ENCODE measurements at places on chromosomes 7 and 10.
A peak's percentile ranks its signal among the peaks of the same experiment; 100 is the strongest.

DNA sequence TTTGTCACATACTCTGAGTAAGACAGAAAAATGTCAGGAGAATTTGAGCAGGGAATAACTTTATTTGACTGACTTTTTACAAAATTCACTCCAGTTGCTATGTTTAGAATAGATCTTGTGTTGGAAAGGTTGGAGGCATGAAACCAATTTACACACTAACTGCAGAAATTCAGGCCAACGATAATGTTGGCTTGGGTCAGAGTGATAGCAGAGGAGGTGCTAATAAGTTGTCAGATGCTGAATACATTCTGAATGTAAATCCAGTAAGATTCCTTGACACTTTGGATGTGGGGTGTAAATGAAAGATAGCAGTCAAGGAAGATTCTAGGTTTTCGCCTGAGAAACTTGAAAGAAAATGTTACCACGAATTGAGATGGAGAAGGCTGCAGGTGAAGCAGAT lies 502.5 kb upstream of the GHITM start:
- DNase-seq, result no peak

DNA sequence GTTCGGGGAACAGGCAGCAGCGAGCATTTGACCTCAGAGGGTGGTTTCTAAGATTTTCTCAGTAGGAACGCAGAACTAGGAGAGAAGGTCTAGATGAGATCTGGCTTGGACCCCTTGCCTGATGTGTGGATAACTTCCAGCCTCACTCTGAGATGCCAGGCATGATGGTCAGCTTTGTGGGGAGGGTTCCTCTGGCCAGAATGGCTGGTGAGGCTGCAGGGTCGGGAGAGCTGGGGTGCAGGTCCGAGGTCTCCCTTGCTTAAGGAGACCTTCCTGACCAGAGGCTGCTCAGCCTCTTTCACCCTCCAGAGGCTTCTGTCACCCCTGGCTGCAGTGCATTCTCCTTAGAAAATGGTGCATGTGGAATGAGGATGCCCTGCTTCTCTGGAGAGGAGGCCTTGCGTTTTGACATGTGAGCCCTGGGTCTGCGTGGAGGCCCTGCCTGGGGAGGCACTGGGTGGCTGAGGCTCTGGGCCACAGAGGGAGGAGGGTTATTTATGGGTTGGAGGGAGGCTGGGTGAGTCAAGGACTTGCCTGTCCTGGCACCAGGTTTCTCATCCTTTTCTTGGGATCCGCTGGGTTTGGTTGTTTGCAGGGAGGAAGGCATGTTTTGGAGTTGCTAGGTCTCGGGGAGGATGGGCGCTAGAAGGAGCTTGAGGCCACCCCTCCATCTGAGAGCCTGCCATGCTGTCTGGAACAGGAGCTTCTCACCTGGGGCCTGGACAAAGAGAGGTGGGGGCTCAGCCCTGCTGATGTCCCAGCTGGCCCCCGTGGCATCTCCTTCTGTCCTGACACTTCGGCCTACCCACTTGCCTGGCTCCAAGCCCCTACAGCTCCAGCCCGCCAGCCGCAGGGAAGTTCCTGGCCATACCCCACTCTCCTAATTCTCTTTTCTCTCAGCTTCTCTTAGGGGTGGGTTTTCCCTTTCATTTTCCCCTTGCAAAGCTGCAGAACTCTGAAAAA lies 3.9 kb downstream of the FAM241B start:
- DNase-seq, result no peak

DNA sequence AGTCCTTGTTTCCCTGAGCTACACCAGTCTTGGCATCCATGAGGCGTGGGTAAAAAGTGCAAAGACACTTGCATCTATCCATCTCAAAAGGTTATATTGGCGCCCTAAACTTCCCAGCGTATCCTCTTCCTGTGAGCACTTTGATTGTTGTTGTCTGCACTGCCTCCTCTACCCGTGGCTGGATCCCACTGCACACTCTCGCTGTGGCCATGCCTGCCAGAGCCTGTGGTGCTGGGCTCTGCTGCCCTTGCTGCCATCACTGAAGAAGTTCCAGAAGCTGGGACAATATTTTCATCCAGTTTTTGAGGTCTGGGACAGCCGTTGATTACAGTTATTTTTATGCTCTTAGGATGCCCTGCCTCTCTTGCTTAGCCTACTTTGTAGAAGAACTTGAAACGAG lies 85.3 kb upstream of the PCGF5 start:
- DNase-seq, result no peak

DNA sequence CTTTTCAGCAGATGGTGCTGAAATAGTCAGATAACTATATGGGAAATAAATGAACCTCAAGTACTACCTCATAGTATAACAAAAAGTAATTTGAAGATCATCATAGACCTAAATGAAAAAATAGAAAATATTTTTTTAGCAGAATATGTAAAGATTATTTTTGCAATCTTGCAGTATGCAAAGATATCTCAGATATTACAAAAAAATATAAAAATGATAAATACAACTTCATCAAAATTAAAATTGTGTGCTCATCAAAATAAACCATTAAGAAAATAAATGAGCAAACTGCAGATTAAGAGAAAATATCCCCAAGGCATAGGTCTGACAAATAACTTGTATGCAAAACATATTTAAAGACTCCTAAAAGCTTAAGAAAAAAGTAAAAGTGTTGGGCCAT lies 83.4 kb upstream of the KCND2 start:
- DNase-seq, result no peak

- DNase-seq, result no peak
These were observed 120.7 kb upstream of the ADARB2 start for GRCh38 chr10:1858048-1858447.

DNA sequence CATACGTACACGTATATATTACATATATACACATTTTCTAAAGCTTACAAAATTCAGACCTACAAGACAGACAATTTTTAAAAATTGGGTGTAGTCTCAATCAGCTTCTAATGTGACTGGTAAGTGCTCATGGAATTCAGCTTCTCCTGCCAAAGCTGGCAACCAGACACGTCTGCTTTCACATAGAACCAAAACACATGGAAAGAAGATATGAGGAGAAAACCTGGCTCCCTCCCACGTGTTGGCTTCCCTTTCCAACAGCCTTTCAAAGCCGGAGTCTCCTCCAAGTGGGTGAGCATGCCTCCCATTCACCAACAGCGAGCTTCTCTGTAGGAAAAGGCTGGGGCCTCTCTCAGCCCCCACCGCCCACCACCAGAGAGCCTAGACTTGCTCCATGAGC lies 33.4 kb downstream of the CDCA7L start:
- no peak for DNase-seq

GRCh38 chr10:44636625-44637024 lies 251.7 kb upstream of the CXCL12 start:
- DNase-seq, result no peak

DNA sequence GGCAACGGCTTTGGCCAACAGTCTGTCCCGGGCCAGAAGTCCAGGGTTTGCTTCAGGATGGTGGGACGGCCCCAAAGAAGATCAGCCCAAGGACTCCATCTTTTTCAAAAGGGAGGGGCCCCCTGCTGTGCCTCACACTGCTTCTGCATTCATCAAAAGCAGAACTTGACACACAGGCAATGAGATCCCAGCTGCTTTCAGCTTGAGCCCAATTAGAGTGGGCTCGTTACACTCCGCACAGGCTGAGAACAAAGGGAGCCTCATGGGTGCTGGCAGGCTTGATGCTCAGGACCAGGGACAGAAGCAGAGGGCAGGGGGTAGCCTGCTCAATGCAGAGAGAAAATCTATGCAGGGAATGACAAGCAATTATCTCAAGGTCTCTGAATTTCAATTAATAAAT lies 45.5 kb downstream of the VOPP1 start:
- DNase-seq, result no peak

- DNase-seq, result no peak
These were observed 84.1 kb upstream of the CXCL12 start for GRCh38 chr10:44468965-44469364.

DNA sequence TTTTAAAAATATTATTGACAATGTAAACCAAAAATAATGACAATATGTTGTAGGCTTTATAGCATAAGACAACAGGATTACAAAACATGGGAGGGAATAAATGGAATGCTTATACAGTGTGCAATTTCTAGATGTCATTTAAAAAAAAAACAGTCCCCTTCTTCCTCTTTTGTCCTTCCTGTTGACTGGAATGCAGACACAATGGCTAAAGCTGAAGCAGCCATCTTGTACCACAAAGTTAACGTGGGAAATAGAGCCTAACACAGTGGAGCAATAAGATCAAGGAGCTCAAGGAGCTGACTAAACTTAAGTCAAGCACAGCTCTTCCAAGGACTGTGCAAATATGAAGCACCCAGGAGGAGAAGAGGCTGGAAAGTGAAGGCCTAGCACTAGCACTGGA lies 208.1 kb downstream of the ARHGAP12 start:
- no peak for DNase-seq

GRCh38 chr10:86330778-86331763 lies 35.5 kb downstream of the GRID1 start:
- no peak for DNase-seq

DNA sequence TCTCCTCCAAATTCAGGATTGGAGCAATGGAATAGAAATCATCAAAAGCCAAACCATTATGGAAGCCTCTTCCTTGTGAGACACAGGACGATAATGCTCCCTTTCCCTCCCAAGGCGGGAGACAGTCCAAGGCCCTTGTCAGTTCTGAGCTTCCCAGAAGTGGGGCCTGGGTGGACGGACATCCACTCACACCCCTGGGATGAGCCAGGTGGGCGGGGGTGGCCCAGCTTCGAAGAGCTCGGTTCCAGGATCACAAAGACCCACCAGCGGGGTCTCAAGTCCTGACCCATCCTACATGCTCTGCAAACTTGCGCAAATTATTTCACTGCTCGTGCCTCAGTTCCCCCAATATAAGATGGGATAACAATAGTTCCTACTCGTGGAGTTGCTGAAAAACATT lies 10.1 kb upstream of the FOXL3 start:
- no peak for DNase-seq

DNA sequence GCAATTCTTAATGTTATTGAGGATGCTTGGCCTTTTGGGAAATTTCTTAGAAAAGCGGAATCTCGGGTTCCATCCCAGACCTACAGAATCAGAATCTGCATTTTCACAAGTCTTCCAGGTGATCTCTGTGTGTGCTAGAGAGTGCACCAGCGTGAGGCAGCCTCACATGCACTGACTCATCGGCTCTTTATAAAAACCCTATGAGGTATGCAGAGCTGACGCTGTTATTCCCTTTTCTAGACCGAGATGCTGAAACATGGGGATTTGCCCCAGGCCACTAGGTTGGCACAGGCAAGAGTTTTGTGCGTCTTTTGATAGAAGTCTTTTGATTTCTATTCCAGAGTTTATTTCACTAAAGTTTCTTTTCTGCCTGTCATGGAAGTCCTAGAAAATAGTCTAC lies 61.2 kb downstream of the CDCA7L start:
- DNase-seq, result no peak

GRCh38 chr10:7529638-7530037 lies 118.8 kb upstream of the SFMBT2 start:
- DNase-seq, result no peak

GRCh38 chr7:7921830-7922229 lies 46.8 kb upstream of the GLCCI1 start:
- no peak for DNase-seq

GRCh38 chr10:131776496-131776895 lies 124.3 kb upstream of the PPP2R2D start:
- no peak for DNase-seq

- no peak for DNase-seq
These were observed 17.1 kb downstream of the ZNF485 start for GRCh38 chr10:43623351-43623750.

- DNase-seq, result no peak
These were observed 302.7 kb upstream of the MEOX2 start for GRCh38 chr7:15989194-15989593.

- DNase-seq, result no peak
These were observed 66.9 kb downstream of the GOLGA7B start for GRCh38 chr10:97916586-97916985.

- DNase-seq, result no peak
These were observed 65.1 kb downstream of the CAMK1D start for GRCh38 chr10:12414278-12414989.

- DNase-seq, result no peak
These were observed 3.6 kb downstream of the PCBD1 start for GRCh38 chr10:70884741-70885140.

DNA sequence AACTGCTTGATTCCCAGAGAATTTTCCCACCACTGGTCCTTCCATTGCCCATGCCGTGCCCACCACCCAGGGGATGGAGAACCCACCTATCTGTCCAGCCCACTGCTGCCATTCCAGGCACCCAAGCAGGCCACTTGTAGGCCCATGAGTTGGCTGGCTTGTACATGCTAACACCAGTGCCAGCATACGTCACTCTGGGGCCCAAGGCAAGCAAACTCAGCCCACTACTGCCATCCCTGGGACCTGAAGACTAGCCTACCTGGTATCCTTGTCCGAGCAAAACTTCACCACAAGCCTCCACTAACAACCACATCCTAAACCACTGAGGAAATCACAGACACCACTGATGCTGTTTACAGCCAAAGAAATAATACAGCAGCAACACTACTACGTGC lies 44.7 kb upstream of the CDK6 start:
- peak; percentile 34 for DNase-seq

DNA sequence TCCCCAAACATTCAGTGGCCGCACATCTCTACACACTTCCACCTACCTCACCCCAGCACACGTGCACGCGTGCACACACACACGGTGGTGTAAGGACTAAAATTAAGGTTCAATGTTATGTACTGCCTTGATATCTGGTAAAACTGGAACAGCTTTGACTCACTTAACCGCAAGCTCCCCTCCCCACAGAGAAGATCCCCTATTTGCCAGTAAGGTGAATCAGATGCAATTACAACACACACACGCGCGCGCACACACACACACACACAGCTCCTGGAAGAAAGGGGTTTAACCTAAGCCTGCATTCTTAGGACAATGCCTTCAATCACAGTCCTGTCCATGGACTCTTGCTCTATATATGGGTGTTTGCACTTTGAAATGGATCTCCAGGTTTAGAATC lies 25.5 kb upstream of the VPS41 start:
- DNase-seq, result no peak

DNA sequence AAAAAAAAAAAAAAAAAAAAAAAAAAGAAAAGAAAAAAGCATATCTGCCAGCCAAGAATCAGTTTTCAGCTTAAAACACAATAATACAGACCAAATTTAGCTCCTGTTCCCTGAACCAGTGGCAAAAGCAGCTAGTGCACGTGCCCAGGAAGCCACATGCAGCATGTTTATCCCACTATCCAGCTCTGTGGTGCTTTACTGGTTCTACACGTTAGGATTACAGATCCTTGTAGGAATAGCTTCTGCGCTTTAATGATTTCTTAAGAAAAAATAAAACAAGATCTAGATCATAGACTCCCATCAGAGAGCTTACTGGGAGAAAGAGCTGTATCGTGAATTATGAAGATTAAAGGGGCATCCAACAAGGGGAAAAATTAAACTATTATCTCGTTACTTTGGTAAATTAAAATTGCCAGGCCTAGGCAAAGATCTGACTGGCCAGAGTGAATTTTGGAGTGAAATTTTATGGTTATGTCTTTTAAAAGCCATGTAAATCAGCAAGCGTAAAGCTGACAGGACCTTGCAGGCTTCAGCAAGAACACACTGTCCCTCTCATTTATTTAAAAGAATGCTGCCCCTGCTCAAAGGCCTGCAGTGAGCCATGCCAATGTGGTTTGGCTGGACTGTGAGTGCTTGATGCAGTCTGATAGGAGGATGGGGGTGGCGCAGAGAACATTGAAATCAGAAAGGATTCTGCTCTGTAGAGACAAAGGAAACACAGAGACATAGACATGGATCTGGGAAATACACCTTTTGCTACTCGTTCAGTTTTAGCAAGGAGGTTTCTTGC lies 177.3 kb upstream of the PHYHIPL start:
- no peak for DNase-seq

Measured in activated CD4-positive, alpha-beta T cell treated with anti-CD3 and anti-CD28 coated beads, Interleukin-2, Interleukin-4, amounts not matched to agents 100 ng/mL and 50 ng/mL, durations not matched to agents 16 hours and 8 hours (primary cell).